MCF 10A (cell line): ENCODE measurements at places on chromosomes 13 and 19.

- peaks cover 39% of the 10 kb centered on the region for H3K36me3 ChIP-seq
- H3K27ac ChIP-seq, result peak overlapping the region; percentile 67
- H3K27me3 ChIP-seq, result no peaks in the 10 kb centered on the region
- no peak for DNase-seq
- no peak overlapping the region for H3K4me3 ChIP-seq
- H3K4me1 ChIP-seq, result no peaks in the 10 kb centered on the region
Observed at GRCh38 chr13:111249637-111250360, 70.6 kb upstream of the TEX29 start.

DNA sequence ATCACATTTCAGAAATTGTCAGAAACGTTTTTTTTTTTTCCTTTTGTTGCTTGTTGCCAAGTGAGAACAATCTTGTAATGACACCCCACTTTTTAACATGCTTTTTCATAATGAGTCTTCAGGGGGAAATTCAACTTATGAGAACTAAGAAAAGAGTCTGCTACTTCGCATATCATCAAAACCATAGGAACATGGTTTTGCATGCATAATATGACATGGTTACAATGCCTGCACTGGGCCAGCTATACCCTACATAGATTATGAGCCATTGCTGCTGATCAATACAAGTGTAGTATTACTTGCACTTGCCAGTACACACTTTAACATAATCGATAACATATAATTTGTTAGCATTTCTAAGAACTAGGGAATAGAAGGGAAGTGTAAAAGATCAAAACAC is 191.0 kb upstream of the NBEA start:
- no peaks in the 10 kb centered on the region for H3K4me1 ChIP-seq
- H3K4me3 ChIP-seq, result no peak overlapping the region
- no peak overlapping the region for H3K27ac ChIP-seq
- H3K36me3 ChIP-seq, result no peaks in the 10 kb centered on the region
- no peak for DNase-seq

DNA sequence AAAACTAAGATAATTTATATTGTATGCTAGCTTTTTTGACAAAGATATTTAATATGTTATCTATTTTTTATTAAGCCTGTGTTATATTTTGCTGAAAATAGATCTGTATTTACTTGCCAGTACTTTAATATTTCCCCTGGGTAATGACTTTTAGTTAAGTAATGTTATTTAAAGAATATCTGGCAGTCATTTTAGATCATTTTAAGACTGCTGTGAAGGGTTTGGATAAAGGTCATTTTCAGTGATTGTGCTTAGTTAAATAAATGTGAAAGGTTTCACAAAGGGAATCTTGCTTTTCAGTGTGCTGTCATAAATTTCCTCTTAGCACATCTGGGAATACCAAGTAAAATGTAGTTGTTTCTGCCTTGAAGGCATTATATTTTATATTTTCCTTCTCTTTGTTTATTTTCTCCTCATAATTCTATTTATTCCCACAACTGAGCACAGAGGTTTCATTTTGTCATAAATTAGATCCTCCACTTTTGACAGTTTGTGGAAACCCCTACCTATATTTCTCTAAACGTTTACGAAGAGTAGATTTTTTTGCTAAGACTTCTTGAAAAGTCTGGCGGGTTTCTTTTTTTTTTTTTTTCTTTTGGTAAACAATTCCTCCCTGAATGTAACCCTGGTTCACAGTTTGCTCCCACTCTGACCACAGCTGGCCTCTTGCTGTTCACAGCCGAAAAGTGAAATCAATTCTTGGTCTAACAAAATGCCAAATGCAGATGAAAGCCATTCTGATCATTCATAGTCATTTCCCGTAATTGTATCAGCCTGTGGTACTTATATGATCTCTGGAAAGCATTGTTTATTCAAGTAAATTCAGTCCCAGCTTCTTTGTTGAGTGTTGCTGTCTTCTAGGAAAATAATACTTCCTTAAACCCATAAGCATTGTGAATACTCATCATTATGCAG is 87.8 kb downstream of the MAB21L1 start:
- no peaks in the 10 kb centered on the region for H3K4me1 ChIP-seq
- no peak overlapping the region for H3K4me3 ChIP-seq
- no peak for DNase-seq
- H3K27ac ChIP-seq, result no peak overlapping the region
- no peaks in the 10 kb centered on the region for H3K36me3 ChIP-seq
- H3K27me3 ChIP-seq, result no peaks in the 10 kb centered on the region

DNA sequence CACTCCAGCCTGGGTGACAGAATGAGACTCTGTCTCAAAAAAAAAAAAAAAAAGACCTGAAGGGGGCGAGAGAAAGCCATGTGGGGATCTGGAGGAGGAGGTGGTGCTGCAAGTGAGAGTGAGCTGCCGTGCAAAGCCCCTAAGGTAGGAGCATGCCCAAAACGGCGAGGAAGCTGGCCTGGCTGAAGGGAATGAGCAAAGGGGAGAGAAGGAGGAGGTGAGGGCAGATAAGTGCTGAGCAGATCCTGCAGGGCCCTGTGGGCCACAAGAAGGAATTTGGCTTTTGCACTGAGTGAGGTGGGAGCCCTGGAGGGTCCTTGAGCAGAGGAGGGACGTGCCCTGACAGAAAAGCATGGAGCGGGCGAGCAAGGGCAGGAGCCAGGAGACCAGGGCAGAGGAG is 19.4 kb upstream of the ADGRE5 start:
- no peak overlapping the region for H3K27ac ChIP-seq
- no peaks in the 10 kb centered on the region for H3K36me3 ChIP-seq
- DNase-seq, result peak; percentile 38
- no peaks in the 10 kb centered on the region for H3K27me3 ChIP-seq
- H3K4me3 ChIP-seq, result no peak overlapping the region

GRCh38 chr13:76461484-76461883 is 424.7 kb downstream of the KCTD12 start:
- no peak overlapping the region for H3K27ac ChIP-seq
- peaks cover under 1% of the 10 kb centered on the region for H3K4me1 ChIP-seq
- no peak for DNase-seq
- no peaks in the 10 kb centered on the region for H3K36me3 ChIP-seq
- H3K4me3 ChIP-seq, result no peak overlapping the region
- H3K27me3 ChIP-seq, result no peaks in the 10 kb centered on the region

GRCh38 chr13:35477386-35477946 is 977 bp upstream of the MAB21L1 start:
- H3K27me3 ChIP-seq, result no peaks in the 10 kb centered on the region
- H3K4me3 ChIP-seq, result no peak overlapping the region
- H3K27ac ChIP-seq, result no peak overlapping the region
- no peaks in the 10 kb centered on the region for H3K4me1 ChIP-seq
- DNase-seq, result no peak
